ENCODE measurements at places on chromosomes 16 and 17.

DNA sequence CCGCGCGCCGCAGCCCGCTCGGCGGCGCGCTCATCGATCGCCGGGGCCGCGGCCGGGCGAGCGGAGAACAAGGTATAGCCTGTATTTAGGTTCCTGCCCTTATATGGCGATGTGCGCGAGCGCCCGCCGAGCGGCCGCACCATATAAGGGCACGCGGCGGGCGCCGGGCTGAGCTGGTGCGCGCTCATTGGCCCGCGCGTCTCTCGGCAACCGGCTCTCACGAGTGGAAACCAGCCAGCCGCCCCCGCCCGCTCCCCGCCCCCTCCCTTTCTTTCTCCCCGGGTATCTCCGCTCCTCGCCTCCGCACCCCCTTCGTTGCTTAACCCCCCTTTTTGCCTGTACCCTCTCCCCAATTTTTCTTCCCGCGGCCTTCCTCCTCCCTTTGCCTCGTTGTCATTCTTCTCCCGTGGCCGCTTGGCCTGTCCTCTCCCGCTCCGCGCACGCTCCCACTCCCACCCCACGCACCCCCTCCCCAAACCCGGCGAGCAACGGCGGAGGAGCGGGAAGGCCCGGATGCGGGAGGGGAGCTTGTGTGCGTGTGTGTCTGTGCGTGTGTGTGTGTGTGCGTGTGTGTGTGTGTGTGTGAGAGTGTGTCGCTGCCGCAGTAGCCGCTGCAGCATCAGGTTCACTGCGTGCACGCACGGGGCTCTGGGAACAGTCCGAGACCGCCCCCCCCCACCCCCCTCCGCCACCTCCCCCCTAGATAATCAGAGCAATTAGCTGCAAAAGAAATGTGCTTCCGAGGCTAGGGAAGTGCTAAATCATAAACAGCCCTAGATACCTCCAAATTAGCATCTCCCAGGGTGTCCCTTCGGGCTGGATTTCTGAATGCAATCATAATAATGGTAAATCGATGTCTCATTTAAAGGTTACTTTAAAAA is 13.5 kb upstream of the CBX8 start:
- DNase-seq = peak; percentile 36

DNA sequence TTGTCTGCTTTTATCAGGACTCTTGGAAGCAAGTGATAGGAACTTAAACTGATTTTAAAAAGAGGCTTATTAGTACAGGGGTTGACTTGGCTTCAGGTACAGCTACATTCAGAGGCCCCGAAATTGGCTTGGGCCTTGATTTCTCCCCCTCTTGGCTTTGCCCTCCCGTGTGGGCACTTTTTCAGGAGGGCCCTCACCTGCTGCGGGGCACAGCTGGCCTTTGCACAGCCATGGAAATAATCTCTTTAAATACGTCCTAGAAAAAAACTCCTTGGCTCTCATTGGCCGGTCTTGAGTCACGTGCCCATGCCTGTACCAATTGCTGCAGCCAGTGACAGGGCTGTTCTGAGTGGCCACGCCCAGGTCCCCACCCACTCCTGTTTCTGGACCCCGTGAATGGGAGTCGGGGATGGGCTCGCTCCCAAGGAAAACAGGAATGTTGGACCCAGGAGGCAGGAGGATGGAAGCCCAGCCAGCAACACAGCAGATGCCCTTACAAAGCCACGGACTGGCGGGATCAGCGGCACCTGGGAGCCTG is 15.0 kb downstream of the CA5A start:
- DNase-seq = no peak

DNA sequence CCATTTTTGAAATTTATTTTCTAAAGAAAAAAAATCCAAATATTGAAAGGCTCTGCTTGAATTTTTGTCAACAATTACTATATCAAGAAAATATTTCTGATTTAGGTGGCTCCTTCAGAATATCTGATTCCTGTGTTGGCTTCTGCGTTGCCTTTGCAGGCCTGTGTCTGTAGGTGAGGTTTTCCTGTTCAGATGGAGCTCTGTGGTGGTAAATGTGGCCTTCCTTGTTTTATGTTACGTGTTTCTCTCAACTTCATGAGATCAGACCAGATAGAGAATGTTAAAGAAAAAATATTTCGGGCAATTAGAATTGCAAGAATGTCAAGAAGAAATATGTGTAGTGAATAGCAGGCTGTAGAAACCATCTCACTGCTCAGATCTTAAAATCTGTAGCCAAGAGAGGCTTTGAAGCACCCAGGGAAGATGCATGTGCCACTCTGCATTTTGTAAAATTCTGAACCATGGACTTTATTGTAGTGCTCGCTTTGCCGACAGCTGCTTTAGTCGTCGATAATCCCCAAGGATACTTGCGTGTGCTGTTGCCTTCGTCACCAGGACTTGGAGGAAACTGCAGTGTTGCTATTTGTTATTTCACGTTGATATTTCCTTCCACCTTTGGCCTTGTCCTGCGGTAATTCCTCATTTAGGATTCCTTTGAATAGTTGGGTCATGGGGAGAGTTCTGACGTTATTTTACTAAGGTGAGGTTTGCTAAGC is 69.9 kb downstream of the RPTOR start:
- no peak for DNase-seq

DNA sequence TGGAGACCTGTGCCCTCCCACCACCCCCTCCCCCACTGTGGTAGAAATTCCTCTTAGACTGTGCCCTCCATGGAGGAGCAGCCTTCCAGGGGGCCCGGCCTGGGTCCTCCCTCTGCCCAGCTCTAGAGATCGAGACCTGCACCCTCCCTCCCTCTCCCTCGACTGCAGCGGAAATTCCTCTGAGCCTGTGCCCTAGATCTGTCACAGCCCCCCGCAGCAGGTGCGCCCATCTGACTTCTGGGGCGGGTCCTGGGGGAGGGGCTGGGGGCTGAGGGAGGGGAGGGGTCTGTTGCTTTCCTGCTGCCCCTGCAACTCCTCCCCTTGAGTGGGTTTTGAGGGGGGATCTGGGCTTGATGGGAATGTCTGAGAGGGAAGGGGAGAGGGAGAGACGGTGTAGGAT is 177.8 kb upstream of the GSE1 start:
- no peak for DNase-seq

Data from activated T-helper 1 cell treated with anti-CD3 and anti-CD28 coated beads, Interleukin-2, amount 50 U/mL, for 16 hours (primary cell).